ENCODE measurements at places on chromosomes 5 and 9.

DNA sequence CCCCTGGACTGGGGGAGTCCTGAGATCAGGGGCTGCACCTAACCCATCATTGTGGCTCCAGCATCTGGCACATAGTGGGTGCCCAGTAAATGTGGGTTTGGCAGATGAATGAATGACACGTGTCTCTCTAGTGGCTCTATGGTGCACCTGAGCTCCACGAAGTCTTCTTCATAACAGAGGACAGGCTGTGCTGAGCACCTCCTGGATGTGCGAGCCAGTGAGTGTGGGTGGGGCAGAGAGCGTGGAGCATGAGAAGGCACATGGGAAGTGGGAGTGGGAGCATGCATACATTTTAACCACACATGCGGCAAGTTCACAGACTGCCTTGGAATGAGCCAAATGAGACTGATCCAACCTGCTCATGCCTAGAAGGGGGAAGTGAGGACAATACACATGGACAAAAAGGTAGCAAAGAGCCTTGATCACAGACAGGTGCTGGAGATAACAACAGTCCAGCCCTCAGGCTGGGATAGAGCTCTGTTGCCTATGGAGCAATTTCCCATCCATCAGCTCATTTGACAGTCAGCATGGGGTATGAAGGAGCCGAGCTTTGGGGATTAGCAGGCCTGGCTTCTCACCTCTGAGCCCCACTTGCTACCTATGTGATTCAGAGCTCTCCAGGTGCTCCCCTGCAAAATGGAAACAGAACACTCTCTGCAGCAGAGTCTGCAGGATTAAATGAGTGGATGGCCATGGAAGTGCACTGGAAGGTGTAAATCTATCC, 76.2 kb upstream of the TBC1D2 start:
- no peaks in the 10 kb centered on the region for H3K27me3 ChIP-seq
- H3K4me3 ChIP-seq = no peak overlapping the region
- peaks cover 8% of the 10 kb centered on the region for H3K4me1 ChIP-seq
- no peak overlapping the region for H3K27ac ChIP-seq

- peaks cover 15% of the 10 kb centered on the region for H3K4me1 ChIP-seq
- no peak overlapping the region for H3K27ac ChIP-seq
- peak overlapping the region; percentile 78 for H3K4me3 ChIP-seq
These were observed 665 bp downstream of the TCF7 start for GRCh38 chr5:134114886-134115805.

DNA sequence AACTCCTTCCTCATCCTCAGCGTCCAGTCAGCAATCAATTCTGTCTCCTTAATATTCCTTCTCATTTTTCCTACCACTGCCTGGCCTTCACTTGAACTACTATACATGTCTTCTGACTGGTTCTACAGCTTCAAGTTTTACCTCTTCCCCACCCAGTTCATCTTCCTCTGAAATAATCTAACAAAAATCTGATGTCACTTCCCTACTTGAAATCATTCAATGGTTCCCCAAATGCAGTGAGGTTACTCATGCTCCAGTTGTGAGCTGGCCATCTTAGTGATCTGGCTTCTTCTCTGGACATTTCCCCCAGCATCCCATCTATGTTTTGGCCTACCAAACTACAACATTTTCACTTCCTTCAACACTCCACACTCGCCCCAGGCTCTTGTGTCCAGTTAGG, 14.9 kb upstream of the TMEM267 start:
- H3K36me3 ChIP-seq = peaks cover 5% of the 10 kb centered on the region
- H3K4me1 ChIP-seq = no peaks in the 10 kb centered on the region
- no peak overlapping the region for H3K4me3 ChIP-seq
- DNase-seq = no peak

- no peaks in the 10 kb centered on the region for H3K4me1 ChIP-seq
- peaks cover 24% of the 10 kb centered on the region for H3K36me3 ChIP-seq
- H3K27me3 ChIP-seq = no peaks in the 10 kb centered on the region
- H3K4me3 ChIP-seq = peak overlapping the region; percentile 23
These were observed 275.0 kb downstream of the ARHGEF28 start for GRCh38 chr5:73901043-73901442.

GRCh38 chr5:132849347-132849746, 16.9 kb downstream of the GDF9 start:
- no peaks in the 10 kb centered on the region for H3K36me3 ChIP-seq
- H3K4me1 ChIP-seq = no peaks in the 10 kb centered on the region
- H3K4me3 ChIP-seq = no peak overlapping the region
- no peak for DNase-seq

DNA sequence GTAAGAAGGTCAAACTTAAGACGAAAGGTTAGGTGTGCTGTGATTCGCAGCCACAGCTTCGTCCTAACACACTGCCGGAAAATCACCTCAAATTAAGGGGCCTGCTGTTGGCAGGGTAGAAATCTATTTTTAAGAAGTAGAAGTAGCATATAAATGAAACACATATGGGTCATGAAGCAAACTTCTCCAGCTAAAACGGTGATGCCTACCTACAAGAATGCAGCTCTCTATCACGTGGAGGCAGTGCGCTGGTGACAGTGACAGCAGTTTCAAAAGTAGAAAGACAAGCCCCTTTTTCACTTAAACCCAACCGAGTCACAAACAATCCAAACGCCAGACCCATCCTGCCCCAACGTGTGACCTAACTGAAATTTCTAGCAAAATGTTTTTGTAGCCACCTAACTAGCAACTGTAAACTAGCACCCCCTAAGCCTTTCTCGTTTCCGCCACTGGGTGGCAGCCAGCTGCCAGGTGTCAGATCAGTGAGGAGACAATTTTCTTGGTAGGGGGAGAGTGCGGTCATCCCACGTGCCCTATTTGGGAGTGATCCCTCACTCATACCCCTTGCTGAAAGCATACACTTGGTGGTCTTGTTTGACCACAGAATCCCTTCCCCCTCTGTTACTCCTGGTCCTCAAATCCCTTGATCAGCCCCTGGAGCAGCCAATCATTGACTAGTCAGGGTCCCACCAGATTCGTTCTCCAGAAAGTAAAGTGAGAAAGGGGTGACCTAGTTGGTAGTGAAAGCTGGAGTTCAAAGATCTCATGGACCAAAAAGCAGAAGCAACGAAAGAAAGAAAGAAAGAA, 71.8 kb upstream of the MAMDC2 start:
- peak overlapping the region; percentile 37 for H3K27ac ChIP-seq
- H3K4me3 ChIP-seq = peak overlapping the region; percentile 12
- H3K4me1 ChIP-seq = peaks cover 24% of the 10 kb centered on the region
- H3K36me3 ChIP-seq = no peaks in the 10 kb centered on the region

DNA sequence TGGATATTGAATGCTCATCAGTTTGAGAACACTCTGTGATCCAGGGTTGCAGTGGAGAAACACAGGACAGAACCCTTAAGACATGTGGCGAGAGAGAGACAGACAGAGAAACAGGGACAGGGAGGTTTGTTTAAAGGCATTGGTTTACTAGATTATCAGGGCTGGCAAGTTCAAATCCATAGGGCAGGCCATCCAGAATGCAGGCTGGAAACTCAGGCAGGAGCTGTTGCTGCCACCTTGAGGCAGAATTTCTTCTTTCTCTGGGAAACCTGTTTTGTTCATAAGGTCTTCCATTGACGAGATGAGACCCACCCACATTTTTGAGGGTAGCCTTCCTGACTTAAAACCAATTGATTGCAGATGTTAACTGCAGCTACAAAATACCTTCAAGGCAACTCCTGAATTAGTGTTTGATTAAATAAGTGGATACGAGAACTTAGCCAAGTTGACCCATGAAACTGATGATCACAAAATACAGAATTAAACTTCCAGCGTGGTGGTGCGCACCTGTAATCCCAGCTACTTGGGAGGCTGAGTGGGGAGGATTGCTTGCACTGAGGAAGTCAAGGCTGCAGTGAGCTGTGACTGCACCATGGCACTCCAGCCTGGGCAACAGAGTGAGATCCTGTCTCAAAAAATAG, 55.9 kb downstream of the NSUN2 start:
- DNase-seq = peak; percentile 88
- no peak overlapping the region for H3K4me3 ChIP-seq
- no peaks in the 10 kb centered on the region for H3K36me3 ChIP-seq
- peaks cover 25% of the 10 kb centered on the region for H3K4me1 ChIP-seq
- no peak overlapping the region for H3K27ac ChIP-seq
- peaks cover 11% of the 10 kb centered on the region for H3K27me3 ChIP-seq

- no peak for DNase-seq
- peak overlapping the region; percentile 82 for H3K27ac ChIP-seq
- peaks cover 3% of the 10 kb centered on the region for H3K27me3 ChIP-seq
- H3K4me3 ChIP-seq = no peak overlapping the region
- peaks cover 44% of the 10 kb centered on the region for H3K4me1 ChIP-seq
- no peaks in the 10 kb centered on the region for H3K36me3 ChIP-seq
These were observed 47.0 kb upstream of the TGFBR1 start for GRCh38 chr9:99057665-99058625.

GRCh38 chr5:158922263-158922592, 177.5 kb downstream of the EBF1 start:
- no peak overlapping the region for H3K27ac ChIP-seq
- H3K4me1 ChIP-seq = no peaks in the 10 kb centered on the region
- no peaks in the 10 kb centered on the region for H3K36me3 ChIP-seq
- no peak overlapping the region for H3K4me3 ChIP-seq
- DNase-seq = no peak
- no peaks in the 10 kb centered on the region for H3K27me3 ChIP-seq

DNA sequence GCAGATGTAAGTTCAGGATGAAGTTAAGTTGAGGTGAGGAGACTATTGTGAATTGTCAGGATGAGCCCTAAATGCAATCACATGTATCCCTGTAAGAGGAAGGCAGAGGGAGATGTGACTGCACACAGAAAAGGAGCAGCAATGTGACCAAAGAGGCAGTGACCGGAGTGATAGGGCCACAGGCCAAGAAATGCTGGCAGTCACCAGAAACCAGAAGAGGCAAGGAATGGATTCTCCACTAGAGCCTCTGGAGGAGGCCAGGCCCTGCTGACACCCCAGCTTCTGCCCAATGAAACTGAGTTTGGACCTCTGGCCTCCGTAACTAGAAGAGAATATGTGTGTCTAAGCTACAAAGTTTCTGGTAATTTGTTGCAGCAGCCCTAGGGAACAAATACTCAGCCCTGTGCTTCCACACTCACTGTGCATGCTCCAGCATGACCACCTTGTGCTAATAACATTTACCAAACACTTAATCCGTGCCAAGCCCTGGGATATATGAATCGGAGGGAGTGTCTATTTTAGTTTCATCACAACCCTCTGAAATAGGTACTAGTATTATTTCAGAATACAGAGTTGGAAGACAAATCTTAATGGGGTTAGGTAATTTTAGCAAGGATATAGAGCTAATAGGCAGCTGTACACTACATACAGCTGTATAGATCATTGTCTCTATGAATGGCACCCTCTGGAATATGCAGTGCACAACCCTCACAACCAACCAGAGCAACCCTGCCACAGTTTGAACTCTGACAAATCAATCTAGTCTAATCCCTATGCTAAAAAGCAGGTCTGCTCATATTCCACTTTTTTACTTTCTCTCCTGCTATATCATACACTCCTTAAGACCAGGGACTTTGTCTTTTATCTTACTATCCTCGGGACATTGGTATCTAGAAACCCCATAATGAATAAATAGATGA, 7.8 kb upstream of the GPX8 start:
- peaks cover 22% of the 10 kb centered on the region for H3K4me1 ChIP-seq
- H3K4me3 ChIP-seq = no peak overlapping the region
- H3K36me3 ChIP-seq = no peaks in the 10 kb centered on the region

DNA sequence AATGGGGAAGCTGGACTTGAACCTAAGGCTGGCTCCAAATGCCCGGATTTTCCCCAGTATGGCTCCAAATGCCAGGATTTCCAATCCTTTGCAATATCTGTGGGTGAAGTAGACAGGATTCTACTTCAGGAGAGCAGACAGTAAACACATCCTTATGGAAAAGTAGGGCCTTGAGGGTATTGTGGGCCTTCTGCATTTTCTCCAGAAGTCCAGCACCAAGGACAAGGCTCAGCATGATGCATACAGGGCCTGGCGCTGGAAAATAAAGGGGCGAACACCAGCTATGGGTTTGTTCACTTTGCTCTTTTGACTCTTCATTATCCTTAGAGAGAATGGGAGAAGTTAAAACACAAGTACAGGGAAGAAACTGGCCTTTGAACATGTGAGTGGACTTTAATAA, 347.5 kb downstream of the SEMA5A start:
- H3K4me3 ChIP-seq = no peak overlapping the region
- no peaks in the 10 kb centered on the region for H3K27me3 ChIP-seq
- DNase-seq = peak; percentile 51
- H3K27ac ChIP-seq = peak overlapping the region; percentile 36
- H3K36me3 ChIP-seq = no peaks in the 10 kb centered on the region

DNA sequence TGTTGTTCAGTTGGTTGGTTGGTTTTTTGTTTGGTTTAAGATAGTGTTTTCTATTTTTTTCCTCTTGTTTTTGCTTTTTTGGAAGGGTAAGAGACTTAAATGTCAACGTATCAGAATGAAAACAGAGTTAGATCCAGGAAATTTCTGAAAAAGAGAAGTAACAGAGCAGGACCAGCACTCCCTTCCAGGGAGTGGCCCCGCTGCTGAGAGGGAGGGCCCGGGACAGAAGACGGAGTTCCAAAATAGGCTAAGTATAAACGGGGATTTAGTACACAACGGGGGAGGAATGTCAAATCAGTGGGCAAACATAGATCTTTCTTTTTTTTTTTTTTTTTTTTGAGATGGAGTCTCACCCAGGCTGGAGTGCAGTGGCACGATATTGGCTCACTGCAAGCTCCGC, 92.7 kb upstream of the RUFY1 start:
- H3K27me3 ChIP-seq = peaks cover 6% of the 10 kb centered on the region
- no peak overlapping the region for H3K27ac ChIP-seq
- H3K36me3 ChIP-seq = no peaks in the 10 kb centered on the region
- H3K4me3 ChIP-seq = no peak overlapping the region
- H3K4me1 ChIP-seq = no peaks in the 10 kb centered on the region

GRCh38 chr9:112361601-112362000, 18.3 kb upstream of the HSDL2 start:
- peak overlapping the region; percentile 48 for H3K4me3 ChIP-seq
- peaks cover 5% of the 10 kb centered on the region for H3K4me1 ChIP-seq
- H3K27ac ChIP-seq = no peak overlapping the region
- no peaks in the 10 kb centered on the region for H3K36me3 ChIP-seq
- H3K27me3 ChIP-seq = no peaks in the 10 kb centered on the region

- H3K36me3 ChIP-seq = no peaks in the 10 kb centered on the region
- peak overlapping the region; percentile 7 for H3K27ac ChIP-seq
- H3K4me3 ChIP-seq = no peak overlapping the region
- H3K4me1 ChIP-seq = peaks cover 16% of the 10 kb centered on the region
- peak; percentile 75 for DNase-seq
These were observed 12.6 kb downstream of the CAVIN4 start for GRCh38 chr9:100590481-100590880.

DNA sequence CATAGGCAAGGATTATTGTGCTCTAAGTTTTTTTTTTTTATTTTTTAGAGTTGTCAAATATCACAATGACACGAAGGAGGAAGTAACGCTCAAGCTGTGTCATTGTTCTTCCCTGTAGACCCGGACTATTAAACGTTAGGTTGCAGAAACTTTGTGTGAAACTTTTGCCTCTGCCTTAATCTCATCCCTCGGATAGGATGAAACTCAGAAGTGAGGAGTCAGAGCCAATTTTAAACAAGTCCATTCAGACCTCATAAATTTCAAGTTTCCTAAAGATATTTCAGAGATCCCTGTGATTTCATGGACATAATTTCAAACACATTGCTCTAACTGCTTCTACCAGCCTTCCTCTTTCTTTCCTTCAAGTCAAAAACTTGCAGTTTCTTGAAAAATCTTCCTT, 98.7 kb upstream of the C6 start:
- H3K4me1 ChIP-seq = no peaks in the 10 kb centered on the region
- no peaks in the 10 kb centered on the region for H3K27me3 ChIP-seq
- H3K4me3 ChIP-seq = no peak overlapping the region
- H3K27ac ChIP-seq = no peak overlapping the region
- H3K36me3 ChIP-seq = no peaks in the 10 kb centered on the region

- no peak overlapping the region for H3K4me3 ChIP-seq
- DNase-seq = no peak
- H3K27ac ChIP-seq = no peak overlapping the region
- no peaks in the 10 kb centered on the region for H3K27me3 ChIP-seq
- H3K36me3 ChIP-seq = no peaks in the 10 kb centered on the region
These were observed 7.5 kb upstream of the UBE2R2 start for GRCh38 chr9:33809506-33809905.
